ENCODE measurements at places on chromosomes 1 and 21. TPM values are rescaled to one million over a fixed set of nuclear protein-coding genes. Genes with fewer than 3 reads are reported as not detected.

DNA sequence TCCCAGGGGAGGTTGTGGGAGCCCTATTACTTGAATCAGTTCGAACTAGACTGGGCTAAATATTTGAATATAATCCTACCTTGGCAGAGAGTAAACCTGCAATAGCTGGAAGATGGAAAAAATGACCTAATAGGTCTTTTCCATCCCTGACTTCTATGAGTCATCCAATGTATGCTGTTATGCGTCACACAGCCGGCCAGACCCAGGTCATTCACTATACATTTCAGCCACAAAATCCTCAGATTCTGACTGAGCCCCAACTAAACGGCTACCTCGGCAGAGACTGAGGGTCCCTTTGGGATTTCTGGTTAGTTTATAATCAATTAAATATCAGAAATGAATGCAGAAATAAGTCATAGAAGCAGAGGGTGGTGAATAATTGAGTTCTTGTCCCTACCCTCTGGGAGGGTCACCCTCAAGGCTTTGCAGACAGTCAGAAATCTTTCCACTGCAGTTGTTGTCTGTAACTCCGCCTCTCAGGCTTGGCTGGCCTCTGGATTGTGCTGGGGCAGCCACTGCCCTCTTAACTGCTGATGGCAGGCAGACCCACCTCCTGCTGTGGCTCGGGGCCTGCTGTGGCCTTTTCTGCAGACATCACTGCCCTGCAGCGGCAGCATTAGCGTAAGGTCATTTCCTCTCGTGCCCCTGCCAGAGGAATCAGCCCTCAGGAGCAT lies 240.5 kb downstream of the TGFB2 start:
- peak; percentile 32 for DNase-seq

The ATP5PB gene
- 288 TPM for total RNA-seq

DNA sequence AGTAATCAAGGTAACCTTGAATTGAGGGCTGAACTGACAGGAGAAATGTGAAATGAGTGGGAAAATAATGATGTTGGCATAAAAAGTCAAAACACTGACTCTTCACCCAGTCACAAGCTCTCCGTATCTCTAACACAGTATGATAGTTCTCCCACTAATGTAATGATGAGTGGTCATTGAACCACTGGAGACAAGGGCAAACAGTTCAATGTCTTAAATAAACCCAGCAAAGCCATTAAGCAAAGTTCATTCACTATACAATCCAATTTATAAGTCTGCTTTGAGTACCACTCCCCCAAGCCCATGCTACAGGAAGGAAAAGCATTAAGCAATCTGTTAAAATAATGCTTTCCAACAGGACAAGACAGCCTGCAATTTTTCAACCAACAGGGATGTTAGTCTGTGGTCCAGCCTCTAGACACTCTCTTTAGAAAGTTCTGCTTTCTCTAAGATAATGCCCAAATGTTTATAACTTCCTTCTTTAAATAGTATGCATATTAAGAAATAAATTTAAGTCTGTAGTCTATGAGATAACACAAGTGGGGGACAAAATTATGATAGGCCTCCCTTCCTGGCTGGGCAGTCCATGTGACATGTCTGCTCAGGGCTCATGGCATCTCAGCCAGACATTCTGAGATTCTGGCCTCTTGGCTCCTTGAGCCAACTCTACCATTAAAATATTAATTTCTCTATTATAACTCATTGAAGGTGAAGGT lies 25.5 kb upstream of the DDAH1 start:
- no peak for DNase-seq

- no peak for DNase-seq
Measured at GRCh38 chr1:4272568-4272967, 372.5 kb upstream of the C1orf174 start.

GRCh38 chr1:238811211-238811879 lies 575.0 kb upstream of the CHRM3 start:
- peak; percentile 4 for DNase-seq

The OR2L8 gene
- total RNA-seq: not detected

The COA7 gene
- total RNA-seq: 19.2 TPM

DNA sequence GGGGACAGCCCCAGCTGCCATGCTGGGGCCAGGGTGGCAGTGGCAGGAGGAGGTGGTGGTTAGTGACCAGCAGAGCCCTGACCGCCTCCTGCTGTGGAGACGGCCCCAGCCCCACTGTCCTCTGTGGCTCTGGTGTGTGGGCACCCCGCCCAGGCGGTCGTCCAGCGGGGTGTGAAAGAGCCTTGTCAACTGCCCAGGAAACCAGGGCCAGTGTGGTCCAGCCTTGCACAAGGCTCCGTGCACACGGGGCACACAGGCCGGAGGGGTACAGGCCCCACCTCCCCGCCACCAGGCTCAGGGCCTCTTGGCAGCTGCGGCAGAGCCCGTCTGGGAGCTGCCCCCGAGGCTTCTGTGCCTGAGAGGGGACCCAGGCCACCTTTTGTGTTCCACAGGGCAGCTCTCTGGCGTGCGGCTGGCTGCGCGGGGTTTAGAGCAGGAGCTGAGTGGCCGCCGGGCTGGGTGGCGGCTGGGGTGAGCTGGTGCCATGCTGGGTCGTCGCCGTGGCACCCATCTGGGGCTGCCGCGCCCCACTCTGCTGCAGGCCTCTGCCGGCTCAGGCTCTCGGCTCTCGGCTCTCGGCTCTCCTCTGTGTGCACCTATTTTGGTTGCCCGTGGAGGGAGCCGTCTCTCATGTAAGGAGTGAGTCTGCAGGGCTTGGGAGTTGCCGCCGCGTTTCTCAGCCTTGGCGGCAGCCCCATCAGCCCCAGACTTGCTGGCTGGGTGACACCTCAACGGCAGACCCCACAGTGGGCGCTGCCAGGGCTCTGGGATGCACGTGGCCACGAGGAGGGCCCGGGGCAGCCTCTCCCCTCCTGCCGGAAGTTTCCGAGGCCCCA lies 36.1 kb downstream of the SLX9 start:
- DNase-seq: no peak

GRCh38 chr1:58968360-58968952 lies 184.6 kb upstream of the JUN start:
- DNase-seq: no peak

- DNase-seq: no peak
Measured at GRCh38 chr1:119226913-119227312, 86.5 kb upstream of the WARS2 start.

The KCNK2 gene
- 68.9 TPM for total RNA-seq

DNA sequence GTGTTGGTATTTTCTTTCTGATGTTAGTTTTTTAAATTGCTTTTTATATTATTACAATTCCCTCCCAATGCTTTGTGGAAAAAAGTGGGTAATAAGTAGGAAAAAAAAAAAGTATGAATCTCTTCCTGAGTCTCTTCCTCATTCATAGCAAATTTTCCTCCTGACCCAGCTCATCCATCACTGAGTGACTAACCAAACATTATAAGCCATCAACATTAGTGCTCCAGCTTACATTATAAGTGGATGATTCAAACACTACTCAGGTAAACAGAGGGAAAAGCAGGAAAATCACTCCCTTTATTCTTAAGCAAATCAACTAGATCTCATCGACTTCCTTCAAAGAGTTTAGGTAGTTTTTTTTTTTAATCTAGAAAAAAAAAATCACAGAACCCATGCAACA lies 15.4 kb upstream of the SAMD13 start:
- DNase-seq: no peak

The KRTAP21-2 gene
- total RNA-seq: not detected

DNA sequence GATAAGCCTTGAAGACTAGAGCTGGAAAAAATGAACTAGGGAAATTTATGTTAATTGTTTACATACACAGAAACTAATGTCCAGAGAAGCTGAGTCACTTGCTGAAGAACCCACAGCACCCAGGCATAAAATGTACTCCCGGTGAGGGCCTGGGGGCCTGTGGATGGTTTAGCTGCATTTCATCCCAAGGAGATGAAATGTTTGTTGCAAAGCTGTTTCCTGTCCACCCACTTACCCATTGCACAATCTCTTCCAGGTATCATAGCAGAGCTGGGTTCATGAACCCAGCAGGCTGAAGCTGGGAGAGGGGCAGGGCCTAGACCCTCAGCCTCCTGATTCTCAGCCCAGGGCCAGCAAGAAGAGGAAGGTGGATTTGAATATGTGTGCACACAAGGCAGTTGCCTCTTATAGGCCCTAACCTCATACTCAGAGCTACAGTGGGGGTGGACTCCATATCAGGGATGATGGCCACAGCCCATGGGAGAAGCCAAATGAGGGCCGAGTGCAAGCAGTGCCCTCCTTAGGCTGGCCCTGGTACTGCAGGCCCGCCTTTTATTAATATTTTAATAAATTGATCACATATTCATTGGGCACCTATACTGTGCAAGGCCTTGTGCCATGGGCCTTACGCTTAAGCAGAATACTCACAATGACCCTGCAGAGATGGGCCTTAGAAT lies 110.8 kb downstream of the LACTBL1 start:
- DNase-seq: peak; percentile 57

GRCh38 chr1:101250656-101251272 lies 13.9 kb downstream of the S1PR1 start:
- DNase-seq: no peak

All from HFFc6 (cell line).